ENCODE measurements at places on chromosomes 1 and 21. TPM values are rescaled to one million over a fixed set of nuclear protein-coding genes. Genes with fewer than 3 reads are reported as not detected.

IFNLR1 gene
- total RNA-seq = not detected

S100A5 gene
- not detected for total RNA-seq

IER5 gene
- 25.9 TPM for total RNA-seq

AQP10 gene
- total RNA-seq = not detected

GPR37L1 gene
- total RNA-seq = not detected

RPE65 gene
- total RNA-seq = not detected

TPRG1L gene
- total RNA-seq = 35.1 TPM

ZNF648 gene
- not detected for total RNA-seq

CD34 gene
- 0.17 TPM for total RNA-seq

NBPF6 gene
- total RNA-seq = not detected

CORT gene
- total RNA-seq = not detected
